Forelimb muscle (tissue), 1 donor: ENCODE measurements at places on chromosomes 6 and 20. TPM values are rescaled to one million over a fixed set of nuclear protein-coding genes. Genes with fewer than 3 reads are reported as not detected.

GRCh38 chr20:46362921-46363867, 43.2 kb downstream of the ELMO2 start:
- DNase-seq, result no peak

DNA sequence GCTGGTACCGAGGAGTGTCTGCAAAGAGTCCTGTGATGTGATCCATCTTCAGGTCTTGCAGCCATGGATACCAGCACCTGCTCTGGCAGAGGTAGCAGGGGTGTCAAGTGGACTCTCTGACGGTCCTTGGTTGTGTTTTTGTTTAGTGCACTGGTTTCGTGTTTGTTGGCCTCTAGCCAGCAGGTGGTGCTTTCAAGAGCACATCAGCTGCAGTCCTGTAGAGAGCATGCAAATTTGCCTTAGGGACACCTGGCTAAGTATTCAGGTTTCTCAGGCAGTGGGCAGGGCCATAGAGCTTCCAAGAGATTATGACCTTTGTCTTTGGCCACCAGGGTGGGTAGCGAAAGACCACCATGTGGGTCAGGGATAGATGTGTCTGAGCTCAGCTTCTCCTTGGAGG, 14.5 kb upstream of the RGS17 start:
- no peak for DNase-seq

- no peak for DNase-seq
Measured at GRCh38 chr6:111862741-111863140, 10.5 kb downstream of the FYN start.

DNA sequence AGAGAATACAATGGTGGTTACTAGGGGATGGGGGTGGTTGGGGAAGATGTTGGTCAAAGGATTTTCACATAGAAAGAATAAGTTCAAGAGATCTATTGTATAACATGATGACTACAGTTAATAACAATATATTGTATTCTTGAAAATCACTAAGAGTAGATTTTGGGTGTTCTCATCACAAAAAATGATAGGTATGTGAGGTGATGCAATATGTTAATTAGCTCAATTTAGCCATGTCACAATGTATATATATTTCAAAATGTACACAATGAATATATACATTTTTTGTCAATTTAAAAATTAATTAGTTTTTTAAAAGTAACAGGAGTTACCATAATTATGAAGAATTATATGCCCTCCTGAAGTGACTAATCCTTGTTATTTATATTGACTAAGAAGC, 22.3 kb downstream of the ZNF133 start:
- DNase-seq, result no peak

DNA sequence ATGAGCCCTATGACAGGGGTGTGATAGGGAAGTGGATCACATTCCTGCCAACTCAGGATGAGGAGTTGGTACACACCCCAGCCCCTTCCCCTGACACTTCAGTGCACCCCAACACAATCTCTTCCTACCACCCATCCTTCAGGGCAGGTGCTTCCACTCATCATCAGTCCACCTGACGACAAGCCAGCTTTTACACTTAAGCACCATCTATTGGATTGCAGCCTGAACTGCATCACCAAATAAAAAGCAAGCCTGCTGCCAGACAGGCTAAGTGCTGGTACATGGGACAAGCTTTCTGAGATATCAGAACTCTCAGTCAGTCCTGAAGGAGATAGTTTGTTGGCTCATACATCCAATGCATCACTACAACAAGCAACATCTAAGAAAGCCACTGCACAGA, 69.0 kb upstream of the TMEM200A start:
- DNase-seq, result no peak

- no peak for DNase-seq
Measured at GRCh38 chr6:167735084-167735950, 91.4 kb upstream of the AFDN start.

DNA sequence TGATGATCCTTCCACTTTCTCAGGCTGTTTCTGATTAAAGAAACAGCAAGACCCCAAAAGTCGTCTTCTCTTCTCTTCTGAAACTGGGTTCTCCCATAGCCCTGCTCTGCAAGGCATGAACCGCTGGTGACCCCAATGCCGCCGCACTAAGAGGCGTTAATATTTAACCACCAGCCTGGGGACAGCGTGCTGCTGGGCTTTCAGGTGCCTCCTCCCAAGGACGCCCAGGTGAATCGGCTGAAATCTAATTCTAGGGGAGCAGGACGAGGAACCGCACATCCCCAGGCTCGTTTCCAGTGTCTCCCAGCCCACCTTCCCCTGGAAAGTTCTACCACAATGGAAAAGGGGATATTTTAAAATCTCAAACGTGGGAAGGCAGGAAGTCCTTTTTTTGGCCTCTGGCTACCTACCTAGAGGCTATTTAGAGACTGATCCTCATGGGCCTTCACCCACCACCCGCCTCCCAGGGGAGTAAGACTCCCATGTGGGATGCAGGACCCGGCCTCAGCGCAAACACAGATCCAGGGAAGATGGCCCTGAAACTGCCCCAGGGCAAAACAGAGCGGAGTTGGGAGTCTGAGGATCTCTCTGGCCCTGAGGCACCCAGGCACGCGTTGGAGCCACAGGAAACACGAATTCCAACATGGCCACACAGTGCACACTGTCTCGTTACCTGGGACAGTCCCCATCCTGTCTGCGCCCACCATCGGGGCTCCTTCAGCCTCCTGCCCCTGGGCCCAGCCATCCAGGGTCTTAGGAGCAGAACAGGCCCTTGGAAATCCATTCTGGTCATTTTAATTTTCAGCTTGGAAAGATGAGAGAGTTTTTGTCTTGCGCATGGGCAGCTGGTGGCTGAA, 56.2 kb downstream of the BMP7 start:
- DNase-seq, result no peak

Gene HLA-DOA
- polyA plus RNA-seq, result 0.56 TPM

DNA sequence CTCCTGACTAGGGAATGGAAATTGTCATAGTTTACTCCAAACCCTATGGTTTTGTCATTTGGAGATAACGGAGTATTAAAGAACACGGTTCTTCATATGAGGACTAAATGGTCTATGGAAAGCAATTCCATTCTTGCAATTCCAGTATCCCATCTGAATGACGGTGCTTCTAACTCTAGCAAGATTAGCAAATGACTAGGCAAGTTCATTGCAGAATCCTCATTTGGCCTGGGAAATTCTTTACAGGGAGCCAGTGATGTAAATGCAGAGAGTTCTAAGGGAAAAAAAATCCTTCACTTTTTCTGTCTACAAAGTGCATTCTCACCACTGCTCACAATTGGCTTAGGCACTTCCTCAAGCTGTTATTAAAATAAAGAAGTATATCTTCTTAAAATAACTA, 111.5 kb downstream of the MOXD1 start:
- no peak for DNase-seq

Gene AVP
- not detected for polyA plus RNA-seq

DNA sequence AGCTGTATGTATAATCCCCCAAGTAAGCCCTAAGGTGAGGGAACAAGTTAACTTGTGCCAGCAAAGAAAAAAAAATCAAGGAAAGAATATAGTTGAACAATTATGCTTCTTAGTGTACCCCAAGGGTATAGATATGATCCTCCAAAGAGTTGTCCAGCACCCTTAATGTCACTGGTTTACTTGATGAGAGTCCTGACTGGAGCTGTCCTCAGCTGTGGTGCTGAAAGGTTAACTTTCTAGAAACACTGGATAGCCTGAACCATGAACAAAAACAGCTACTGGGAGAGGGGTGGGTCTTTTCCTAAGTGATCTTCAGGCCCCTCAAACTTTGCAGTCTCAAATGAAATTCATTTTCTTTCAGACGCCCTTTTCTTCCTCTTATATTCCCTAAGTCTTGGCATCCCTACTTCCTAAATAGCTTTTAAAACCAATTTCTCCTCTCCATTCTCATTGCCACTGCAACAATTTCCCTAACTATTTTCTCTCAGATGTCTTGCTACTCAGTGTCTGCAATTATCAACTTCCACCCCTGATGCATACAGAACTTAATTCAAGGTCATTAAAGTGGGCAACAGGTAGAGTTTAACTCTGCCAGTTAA, 83.5 kb upstream of the PROKR2 start:
- DNase-seq, result no peak

- no peak for DNase-seq
Measured at GRCh38 chr6:19502301-19502700, 334.9 kb upstream of the ID4 start.

GRCh38 chr20:63061771-63062100, 55.0 kb upstream of the BHLHE23 start:
- DNase-seq, result no peak

Gene LY6G6C
- polyA plus RNA-seq, result 0.62 TPM

DNA sequence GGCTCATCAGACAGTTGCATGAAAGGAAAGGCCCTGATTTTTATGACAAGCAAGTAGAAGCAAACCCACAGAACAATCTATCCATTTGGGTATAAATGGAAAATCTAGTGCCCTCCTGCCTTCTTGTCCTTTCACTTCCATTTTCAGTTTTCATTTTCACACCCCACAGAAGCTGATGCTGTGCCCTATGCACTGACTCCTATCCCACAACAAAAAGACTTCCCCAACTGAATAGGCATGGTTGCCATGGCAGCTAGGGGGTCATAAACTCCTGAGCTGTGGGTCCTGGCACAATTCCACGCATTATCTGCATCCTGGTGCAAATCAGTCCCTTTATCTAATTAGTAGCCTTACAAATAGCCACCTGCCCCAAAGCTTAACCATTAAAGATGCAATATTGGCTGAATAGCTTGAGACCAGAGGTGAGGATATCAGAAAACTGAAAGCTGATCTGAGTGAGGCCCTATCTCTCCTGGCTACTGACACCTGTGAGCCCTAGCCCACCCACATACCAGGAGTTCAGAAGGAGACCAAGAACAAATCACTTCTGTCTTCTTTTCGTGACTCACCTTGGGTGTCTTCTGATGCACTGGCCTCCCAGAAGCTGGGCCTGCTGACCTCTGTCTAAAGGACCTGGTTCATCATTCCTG, 34.9 kb upstream of the HEY2 start:
- no peak for DNase-seq
